ENCODE measurements at places on chromosomes 1 and 21.

GRCh38 chr1:193658081-193658480 lies 471.7 kb upstream of the B3GALT2 start:
- DNase-seq, result no peak

GRCh38 chr1:177235350-177235749 lies 64.6 kb downstream of the BRINP2 start:
- no peak for DNase-seq

DNA sequence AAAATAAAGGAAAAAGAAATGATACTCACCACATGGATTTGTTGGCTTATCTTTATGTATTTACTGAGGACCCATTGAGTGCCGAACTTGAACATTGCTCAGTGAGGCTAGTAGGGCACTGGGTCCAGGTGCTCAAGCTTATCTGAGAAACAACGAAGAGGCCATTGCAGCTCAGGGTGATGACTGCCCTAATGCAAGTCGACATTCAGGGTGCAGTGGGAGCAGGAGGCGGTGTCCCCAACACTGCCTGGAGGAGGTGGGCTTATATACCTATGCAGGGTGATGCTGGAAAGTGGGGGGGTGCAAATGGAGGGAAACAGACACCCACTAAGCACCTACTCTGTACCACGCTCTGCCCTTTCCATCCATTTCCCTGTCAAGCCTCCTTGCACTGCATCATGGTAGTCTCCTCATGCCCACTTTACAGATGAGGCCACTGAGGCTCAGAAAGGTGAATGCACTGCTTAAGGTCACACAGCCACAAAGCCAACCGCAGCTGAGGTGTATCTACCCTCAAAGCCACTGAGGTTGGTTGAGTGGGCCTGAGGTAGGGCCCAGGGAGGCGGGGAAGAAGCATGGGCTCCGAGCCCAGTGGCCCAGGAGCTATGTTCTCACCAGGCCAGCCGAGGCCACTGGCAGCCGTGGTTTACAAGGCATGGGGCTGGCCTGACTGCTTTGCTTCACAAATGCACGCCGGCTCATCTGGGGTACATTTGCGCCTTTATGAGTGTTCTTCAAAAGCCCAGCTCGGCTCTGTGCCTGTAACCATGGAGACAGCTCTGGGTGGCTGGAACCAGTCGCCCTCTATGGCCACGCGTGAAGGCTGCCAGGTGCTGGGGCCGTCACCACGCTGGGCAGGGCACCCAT lies 103.8 kb downstream of the EPHB2 start:
- no peak for DNase-seq

DNA sequence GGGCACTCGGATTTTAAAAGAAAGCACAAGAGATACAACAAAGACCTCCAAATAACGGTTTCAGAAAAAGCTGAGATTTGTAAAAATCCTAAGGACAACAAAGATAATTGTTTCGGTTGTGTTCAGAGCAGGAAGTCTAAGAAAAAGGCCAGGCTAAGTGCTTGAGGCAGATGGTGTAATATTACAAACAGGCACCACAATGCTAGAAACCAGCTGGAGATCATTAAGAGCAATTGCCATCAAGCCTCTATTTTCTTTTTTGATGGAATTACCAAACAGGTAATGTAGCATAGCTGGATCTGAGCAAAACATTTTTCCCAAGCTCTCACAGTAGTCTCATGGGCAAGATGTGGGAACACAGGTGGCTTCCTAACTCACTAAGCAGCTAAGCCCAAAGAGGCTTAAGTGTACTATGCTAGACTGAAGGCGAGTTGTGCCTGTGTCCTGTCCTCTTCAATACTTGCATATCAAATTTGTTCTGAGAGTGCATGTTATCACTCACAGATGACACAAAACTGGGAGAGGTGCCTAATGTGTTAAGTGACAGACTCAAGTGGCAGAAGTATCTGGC lies 161.6 kb downstream of the GLUL start:
- no peak for DNase-seq

GRCh38 chr1:185353124-185353523 lies 36.1 kb upstream of the IVNS1ABP start:
- no peak for DNase-seq

- no peak for DNase-seq
These were observed 1.9 kb downstream of the ZBTB48 start for GRCh38 chr1:6581561-6582305.

DNA sequence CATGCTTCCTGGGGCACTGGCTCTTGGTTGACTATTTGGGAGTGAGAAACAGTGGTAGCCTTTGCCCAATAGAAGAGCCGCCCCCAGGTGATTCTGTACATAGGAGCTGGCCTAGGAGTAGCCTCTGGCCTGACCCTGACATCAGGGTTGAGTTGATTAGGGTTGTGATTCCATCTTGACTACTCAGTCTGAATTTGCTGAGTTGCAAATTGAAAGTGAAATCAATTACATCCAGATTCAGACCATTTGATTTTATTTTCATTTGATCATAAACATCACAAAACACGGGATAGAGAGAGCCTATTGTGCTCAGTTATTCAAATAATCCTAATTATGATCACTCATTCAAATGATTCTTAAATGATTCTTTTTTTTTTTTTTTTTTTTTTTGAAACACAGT lies 253.2 kb downstream of the KIF26B start:
- no peak for DNase-seq

- no peak for DNase-seq
These were observed 29.9 kb upstream of the RCAN3 start for GRCh38 chr1:24472527-24473251.

GRCh38 chr1:10378081-10378841 lies 20.6 kb upstream of the PGD start:
- DNase-seq, result peak; percentile 43

DNA sequence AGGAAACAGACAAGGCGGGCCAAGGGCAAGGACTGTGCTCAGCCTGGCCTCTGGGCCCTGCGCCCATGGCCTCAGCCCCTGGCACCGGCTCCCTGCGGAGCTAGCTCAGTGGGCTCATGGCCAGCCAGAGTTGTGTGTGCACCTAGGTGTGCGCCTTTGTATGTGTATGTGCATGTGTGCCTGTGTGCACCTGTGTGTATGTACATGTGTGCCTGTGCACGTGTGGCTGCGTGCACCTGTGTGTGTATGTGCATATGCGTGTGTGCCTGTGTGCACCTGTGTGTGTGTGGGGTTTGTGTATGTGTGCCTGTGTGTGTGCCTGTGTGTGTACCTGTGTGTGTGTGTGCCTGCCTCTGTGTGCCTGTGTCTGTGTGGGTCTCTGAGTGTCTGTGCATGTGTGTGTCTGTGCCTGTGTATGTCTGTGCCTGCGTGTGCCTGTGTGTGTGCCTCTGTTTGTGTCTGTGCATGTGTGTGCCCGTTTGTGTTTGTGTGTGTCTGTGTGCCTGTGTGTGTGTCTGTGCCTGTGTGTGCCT lies 7.4 kb downstream of the GPR137B start:
- no peak for DNase-seq

GRCh38 chr1:14598007-14598497 lies 433 bp upstream of the KAZN start:
- DNase-seq, result no peak

- no peak for DNase-seq
These were observed 9.3 kb downstream of the MIER1 start for GRCh38 chr1:66933887-66934700.

GRCh38 chr1:11188381-11188780 lies 774 bp upstream of the ANGPTL7 start:
- DNase-seq, result no peak

GRCh38 chr1:72060466-72061245 lies 221.7 kb downstream of the NEGR1 start:
- DNase-seq, result no peak

GRCh38 chr1:44713321-44713781 lies 17.6 kb downstream of the RNU5D-1 start:
- no peak for DNase-seq

DNA sequence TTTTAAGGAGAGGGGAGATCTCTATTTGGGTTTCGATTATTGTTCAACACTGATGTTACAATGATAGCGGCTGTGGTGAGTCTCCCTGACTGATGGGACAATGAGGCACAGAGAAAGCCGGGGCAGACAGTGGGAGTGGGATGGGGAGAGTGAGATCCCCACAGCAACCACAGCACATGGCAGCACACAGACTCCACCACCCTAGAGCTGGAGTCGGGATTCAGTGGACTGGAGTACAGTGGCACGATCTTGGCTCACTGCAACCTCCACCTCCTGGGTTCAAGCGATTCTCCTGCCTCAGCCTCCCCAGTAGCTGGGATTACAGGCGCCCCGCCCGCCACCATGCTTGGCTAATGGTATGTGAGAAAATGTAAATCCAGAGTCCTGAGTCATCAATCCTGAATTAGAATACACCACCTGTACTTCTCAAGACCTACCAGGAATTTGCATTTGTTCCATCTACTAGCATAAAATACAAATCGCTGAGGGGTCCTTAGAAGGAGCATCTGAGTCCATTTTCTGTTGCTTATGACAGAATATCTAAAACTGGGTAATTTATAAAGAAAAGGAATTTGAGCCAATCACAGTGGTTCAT lies 125.8 kb downstream of the TOMM20 start:
- no peak for DNase-seq

DNA sequence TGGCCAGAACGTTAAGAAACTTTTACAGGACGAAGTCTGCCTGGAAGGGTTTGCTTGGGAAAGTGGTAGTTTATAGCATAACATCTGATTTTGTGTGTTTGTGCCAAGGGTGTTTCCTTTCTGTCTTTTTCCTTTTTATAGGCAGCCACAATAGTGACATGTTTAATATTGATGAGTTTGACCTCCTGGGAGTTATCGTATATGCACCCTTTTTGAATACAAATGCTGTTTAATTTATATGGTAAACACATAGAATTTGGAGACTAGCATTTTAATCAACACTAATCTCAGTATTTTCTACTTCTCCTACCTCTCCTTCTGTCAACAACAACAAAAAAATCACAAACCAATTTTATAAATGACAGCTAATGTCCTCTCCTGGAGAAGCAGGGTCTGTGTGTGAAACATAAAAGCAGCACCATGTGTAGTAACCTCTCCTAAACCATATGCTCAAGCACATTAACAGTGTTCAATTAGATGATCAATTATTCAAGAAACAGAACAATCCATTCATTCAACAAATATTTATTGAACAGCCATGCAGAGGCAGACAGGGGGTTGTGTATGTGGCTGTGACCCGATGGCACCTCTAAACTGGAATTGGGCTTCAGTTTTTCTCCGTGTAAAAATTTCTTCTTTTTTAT lies 604 bp upstream of the FMN2 start:
- DNase-seq, result no peak

DNA sequence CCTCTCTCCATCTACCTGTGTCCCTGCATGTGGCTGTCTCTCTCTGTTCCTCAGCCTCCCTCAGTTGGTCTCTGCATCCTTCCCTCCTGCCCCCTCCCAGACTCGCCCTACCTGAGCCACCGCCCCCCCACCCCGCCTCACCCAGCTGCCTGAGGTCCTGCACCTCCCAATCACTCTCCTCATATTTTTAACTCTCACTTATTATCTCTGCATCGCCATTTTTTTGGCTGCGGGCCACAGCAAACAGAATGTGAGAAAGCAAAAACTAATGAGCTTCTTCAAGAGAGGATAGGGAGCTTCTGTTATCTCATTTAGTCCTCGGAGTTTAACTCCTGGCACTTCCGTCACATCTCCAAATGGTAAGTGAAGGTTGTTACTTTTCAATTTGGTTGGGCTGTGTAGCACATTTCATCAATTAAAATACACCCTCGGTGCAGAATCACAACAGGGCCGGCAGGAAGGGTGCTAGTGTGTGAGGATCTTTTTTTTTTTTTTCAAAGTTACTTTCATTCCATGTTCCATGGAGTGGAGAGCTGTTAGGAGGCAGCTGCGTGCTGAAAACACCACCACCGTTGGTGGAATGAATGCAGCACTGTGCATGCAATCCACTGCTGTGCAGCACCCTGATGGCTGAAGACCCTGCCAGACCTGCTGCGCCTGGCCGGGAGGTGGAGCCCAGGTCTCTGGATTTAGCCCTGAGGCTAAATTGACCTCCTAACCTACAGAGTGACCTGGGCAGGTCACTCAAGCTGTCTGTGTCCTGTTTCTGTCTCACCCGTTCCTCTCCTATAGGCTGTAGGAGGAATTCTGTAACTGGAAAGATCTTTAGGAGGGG lies 157.2 kb upstream of the NFIA start:
- no peak for DNase-seq

DNA sequence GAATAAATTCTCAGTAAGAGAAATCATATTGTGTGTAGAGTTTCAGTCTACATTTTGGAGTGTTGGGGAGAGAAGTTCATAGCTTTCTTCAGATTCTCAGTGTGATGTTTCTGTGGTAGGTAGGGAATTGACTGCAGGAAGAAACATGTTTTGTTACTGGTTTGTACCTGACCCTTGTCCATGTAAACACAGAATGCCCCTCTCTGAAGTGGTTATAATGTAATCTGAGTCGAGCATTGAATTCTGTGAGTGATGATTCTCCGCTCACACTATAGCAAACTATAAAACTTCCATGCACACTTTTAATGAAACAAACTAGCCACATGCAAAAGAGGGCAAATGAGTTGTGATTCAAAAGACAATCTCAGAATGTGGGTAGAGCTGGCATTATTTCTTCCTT lies 433.2 kb downstream of the USP25 start:
- DNase-seq, result no peak

GRCh38 chr1:196660852-196661251 lies 9.0 kb downstream of the CFH start:
- DNase-seq, result no peak

DNA sequence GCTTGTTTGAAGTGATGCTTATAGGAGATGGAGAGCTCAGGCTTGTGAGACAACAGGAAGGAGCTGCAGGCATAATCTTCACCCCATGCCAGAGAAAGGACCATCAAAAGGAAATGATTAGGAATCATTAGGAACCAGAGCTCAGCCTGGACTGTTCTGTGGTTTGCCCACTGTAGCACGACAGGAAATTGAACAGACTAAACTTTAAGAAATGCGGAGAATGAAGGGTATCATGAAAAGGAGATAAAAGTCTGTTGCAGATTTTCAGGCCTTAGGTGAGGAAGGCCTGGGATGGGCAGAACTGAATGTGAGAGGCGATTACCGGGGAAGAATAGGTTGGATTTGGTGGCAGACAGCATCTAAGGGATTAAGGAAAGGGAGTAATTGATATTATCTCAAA lies 292.0 kb upstream of the PLXNA2 start:
- DNase-seq, result no peak

- no peak for DNase-seq
These were observed 421.3 kb downstream of the NEGR1 start for GRCh38 chr1:71861022-71861421.

GRCh38 chr1:178743801-178744200 lies 18.8 kb downstream of the RALGPS2 start:
- no peak for DNase-seq

- peak; percentile 28 for DNase-seq
These were observed 28.6 kb upstream of the IFNGR2 start for GRCh38 chr21:33374450-33375096.

- DNase-seq, result no peak
These were observed 41.7 kb downstream of the RPRD2 start for GRCh38 chr1:150405660-150406059.

GRCh38 chr1:115164484-115164883 lies 75.2 kb upstream of the TSPAN2 start:
- DNase-seq, result no peak

GRCh38 chr1:242185731-242186130 lies 186.8 kb upstream of the MAP1LC3C start:
- no peak for DNase-seq
